ENCODE measurements at places on chromosomes 7 and 10. TPM values are rescaled to one million over a fixed set of nuclear protein-coding genes. Genes with fewer than 3 reads are reported as not detected.

GRCh38 chr10:123848564-123849457 lies 42.8 kb downstream of the CPXM2 start:
- no peak for DNase-seq

DNA sequence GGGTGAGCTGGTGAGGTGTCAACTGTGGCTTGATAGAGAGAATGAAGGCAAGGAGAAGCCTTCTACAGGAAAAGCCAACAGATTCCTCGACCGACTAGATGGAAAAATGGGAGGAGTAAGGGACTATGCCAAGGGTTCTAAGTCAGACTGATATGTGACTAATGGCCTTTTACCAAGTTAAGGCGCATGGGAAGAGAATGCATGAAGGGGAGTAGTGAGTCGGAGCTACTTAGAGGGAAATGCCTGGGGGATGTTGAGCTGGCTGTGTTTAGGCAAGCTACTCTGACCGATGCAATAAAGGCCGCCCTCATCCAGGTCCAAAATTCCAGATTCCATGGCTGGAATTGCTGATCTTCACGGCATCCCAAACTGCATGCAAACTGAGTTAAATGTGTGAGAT lies 48.2 kb downstream of the APBB1IP start:
- peak; percentile 97 for DNase-seq

Gene MYL10
- not detected for total RNA-seq

DNA sequence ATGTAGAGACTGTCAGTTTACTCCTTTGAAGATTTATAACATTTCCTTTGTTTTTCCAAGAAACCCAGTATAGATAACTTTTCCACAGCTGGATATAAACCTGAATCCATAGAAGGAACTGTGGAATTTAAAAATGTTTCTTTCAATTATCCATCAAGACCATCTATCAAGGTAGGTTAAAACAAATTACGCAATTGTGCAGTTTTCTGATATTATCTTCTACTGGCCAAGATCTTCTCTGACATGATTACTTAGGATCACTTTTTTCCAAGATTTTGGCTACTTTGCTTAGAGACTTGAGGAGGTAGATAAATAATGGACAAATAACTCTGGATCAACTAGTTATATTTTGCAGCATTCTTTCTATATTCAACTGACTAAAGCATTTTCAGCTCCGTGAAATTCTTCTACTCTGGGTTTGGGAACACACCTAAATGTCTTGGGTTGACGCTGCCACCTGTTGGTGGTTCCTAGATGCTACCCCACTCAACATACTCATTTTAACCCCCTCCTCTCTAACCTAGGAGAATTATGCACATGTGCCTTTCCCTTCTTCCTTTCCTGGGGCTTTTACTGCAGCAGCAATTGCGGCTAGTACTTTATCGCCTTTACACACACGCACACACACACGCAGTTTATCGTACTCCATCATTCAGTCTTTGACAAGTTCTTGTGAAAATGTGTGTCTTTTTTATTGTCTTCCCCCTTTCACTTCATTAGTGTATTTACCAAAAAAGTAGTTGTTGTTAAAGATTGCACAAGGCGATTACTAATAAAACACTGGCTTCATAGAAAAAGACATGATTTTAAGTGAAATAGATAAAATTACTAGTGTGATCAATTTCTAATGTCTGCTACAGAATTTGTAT lies 32.7 kb downstream of the ABCB5 start:
- DNase-seq: peak; percentile 46

GRCh38 chr10:15715619-15716227 lies 4.0 kb downstream of the ITGA8 start:
- DNase-seq: peak; percentile 18

Gene GPR37
- 6.2 TPM for total RNA-seq

- peak; percentile 35 for DNase-seq
These were observed 99.4 kb downstream of the CCDC3 start for GRCh38 chr10:12902135-12902572.

Gene CPA4
- 723 TPM for total RNA-seq

DNA sequence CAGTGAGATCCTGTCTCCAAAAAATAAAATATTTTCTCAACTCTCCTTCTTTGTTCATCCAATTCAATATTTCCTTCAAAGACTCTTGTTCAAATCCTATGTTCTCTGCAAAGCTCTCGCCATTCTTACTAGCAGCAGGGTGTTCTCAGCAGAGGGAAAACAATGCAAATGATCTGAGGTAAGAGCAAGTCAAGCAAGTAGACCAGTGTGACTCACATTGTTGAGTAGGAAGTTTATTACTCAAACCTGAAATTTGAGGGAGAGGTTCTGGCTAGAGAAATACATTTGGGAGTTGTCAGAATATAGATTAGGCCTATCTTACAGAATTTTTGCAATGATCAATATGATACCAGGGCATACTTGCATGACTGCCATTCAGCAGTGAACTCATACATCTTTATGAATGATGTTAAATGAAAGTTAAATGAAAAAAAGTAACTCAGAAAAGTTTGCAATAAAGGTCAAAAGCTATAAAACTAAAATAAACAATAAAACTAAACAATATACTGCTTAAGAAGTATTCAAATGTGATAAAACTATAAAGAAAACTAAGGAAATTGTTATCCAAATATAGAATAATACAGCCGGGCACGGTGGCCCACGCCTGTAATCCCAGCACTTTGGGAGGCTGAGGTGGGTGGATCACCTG lies 5.8 kb downstream of the IDE start:
- DNase-seq: peak; percentile 69

DNA sequence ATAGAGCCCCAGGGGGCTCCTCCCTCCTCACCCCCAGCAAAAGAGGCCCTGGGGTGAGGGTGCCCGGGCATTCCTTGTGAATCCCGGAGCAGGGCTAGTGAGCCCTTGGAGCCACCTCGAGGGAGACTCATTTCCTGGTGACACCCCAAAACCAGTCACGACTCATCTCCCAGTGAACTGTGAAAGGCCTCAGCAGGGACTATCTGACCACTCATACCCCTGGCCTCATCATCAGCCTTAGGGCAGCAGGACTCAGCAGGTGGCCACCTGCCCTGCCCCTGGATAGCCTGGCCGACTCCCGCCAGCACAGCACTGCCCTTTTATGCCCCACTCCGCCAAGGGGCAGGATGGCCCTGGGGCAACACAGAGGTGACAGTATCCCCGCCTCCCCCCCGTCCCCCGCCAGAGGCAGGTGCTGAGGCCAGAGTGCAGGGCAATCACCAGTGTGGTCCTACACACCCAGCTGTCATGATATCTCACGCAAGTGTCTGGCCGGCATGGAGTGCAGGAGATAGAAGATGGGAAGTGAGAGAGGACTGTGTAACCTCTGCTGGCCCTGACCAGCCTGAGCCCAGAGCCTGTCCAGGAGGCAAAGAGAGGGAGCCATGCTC lies 3.2 kb downstream of the SNCG start:
- DNase-seq: peak; percentile 77

- no peak for DNase-seq
These were observed 45.9 kb downstream of the ZRANB1 start for GRCh38 chr10:124987788-124988187.

DNA sequence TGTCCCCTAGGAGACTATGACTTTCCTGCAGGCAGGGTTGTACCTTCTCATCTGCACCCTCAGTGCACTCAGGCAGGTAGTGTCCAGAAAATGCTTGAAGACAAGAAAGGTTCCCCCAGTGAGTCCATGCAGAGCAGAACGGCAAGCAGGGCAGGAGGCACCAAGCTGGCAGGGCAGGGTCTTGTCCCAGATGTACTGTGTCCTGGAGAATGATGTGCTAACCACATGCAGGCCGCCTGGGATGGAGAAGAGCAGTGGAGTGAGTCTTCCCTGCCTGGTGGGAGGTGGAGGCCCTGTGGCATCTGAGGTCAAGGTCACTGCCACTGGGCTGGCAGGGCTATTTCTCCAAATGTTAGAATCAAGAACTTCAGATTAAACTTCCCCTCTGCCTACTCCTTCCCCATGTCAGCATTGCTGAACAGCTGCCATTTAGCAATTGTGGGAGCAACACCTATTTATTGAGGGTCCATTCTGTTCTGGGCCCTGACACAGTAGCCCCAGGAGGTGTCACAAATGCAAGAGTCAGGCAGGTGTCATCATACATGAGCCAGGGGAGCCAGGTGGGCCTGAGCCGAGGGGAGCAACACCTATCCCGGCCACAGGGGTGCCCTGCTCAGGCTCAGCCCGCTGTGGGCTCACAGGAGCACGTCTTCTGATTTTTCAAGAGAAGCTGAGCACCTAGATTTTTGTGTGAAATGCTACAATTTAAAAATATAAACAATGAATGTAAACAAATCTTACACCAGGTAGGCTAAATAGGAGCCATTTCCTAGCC lies 34.1 kb downstream of the PTPRE start:
- no peak for DNase-seq

DNA sequence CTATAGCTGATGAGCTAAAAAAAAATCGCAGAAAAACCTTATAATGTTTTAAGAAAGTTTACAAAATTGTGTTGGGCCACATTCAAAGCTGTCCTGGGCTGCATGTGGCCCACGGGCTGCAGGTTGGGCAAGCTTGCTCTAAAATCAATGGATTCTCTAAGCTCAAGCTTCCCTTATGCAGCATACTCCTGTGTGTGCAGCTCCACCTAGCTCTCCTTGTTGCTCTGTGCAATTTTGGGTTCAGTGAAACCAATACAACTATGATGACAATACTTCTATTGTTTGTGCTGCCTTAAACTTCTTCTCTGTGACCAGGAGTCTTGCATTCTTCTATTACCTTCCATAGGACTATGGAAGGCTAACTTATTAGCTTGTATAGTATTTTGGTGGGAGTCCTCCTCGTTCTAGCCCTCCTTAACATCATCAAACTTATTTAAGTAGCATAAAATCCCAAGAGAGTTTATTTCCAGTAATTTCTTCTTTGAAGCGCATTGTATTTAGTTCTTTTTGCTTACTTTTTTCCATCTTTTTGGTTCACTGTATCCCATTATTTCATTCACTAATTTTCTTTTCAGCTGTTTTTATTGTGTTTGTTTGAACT lies 170.9 kb upstream of the SMIM30 start:
- peak; percentile 32 for DNase-seq

DNA sequence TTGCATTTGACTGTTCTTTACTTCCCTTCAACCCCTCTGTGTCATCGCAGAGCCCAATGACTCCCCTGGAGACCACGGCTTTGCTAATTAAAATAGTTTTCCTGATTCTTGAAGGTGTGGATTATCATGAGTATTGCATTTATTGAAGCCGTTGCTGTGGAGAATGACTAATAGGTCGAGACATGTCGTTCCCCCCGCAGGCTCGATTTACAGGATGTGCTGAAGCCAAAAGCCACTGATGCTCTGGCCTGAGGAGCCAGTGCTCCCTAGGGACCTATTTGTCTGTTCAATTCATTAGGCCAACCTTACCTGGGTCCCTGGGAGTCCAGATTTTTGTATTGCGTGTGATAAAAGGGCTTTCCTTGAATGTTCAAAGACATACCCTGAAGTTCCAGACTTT lies 102.3 kb downstream of the NPTX2 start:
- peak; percentile 24 for DNase-seq

DNA sequence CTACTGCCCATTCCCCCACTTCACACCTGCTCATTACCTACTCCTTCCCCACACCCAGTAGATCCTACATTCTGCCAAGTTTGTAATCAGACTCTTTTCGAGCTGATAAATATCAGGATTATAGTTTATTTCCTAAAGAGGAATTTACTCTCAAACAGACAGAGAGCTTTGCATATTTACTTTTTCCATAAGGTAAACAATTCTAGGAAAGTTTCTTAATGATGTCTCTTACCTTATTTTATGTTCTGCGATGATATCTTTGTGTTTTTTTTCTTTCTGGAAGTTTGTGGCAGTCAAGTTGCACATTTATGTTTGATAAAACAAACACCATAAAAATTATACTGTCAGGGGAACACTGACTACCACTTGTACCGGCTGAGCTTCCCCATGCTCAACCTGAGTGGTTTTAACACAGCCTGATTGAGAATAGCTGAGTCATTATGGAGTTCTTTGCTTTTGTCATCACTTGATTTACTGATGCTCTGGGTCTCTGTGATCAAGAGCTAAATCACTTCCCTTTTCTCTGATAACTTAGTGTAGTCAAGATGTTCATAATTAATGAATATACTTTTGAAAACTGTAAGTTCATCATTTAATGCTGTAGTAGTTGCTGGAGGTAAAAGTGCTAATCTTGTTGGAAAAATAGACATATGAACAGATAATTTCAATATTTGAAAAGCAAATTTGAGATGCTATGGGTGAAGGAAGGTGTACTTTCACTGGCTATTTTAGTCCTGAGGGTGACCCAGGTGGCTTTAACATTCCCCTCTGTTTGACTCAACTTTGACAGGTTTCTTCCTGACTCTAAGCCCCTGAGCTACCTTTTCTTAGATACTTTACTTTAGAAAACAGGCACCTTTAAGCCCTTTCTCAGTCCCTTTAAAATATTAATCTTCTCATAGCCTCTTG lies 1034.5 kb upstream of the LRRTM3 start:
- DNase-seq: no peak

Gene NACAD
- 3.2 TPM for total RNA-seq

- DNase-seq: no peak
These were observed 19.3 kb upstream of the ING3 start for GRCh38 chr7:120931243-120931642.

Gene THSD7A
- total RNA-seq: 3.1 TPM

Gene VTI1A
- 32.4 TPM for total RNA-seq

- DNase-seq: no peak
These were observed 19.4 kb upstream of the RALA start for GRCh38 chr7:39603924-39604323.

Gene SPDYE2B
- total RNA-seq: not detected

Gene PRTFDC1
- total RNA-seq: 15.3 TPM

- peak; percentile 100 for DNase-seq
These were observed 44.9 kb downstream of the AKR1B15 start for GRCh38 chr7:134593530-134594392.

Gene STEAP1B
- total RNA-seq: 1.2 TPM

DNA sequence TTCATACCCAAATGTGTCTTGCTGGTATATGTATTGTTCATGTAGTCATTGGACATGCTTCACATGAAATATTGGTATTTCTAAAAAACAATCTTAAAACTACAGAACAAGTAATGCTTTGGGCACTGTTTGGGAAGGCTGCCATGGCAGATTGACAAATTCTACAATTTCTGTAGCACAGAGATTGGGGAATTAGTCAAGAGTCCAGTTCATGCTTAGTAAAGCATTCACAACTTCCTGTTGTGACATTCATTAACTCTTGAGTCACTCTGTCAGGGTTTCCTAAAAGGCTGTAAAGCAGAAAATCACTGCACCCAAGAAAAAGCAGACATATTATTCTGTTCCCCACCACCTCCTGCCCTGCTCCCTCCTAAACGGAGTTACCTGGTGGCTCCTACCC lies 398.9 kb downstream of the PHTF2 start:
- peak; percentile 71 for DNase-seq

Gene UCN3
- total RNA-seq: not detected

GRCh38 chr10:85413570-85413969 lies 953.0 kb downstream of the GRID1 start:
- no peak for DNase-seq

Measured in M059J (cell line).